NCI-H1048 (cell line): ENCODE measurements at places on chromosomes 12 and 14.

- DNase-seq: no peak
Observed at GRCh38 chr12:107832441-107832840, 57.9 kb downstream of the ASCL4 start.

DNA sequence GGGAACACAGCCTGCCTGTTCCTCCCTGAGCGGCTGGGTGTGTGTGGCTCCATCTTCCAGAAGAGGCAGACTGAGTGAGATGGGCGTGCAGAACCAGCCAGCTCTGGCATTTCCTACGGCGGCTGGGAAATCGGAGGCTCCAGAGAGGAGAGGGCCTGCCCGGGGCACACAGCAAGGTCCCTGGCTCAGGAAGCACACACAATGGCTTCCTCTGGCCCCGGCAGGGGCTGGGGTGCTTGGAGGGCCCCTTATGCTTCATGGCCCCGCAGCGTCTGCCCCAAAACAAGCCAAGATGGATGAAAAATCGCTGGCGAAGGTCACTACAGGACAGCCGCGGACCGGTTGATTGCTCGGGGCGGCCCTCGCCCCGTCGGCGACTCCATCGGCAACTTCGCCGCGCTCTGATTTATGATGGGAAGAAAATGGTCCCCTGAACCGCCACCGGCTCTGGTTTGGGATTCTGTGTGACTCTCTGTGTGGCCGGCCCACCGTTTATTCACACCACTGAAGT is 191.5 kb upstream of the C14orf180 start:
- DNase-seq: no peak

GRCh38 chr14:105466531-105467248 is 7.9 kb upstream of the CRIP2 start:
- DNase-seq: no peak

DNA sequence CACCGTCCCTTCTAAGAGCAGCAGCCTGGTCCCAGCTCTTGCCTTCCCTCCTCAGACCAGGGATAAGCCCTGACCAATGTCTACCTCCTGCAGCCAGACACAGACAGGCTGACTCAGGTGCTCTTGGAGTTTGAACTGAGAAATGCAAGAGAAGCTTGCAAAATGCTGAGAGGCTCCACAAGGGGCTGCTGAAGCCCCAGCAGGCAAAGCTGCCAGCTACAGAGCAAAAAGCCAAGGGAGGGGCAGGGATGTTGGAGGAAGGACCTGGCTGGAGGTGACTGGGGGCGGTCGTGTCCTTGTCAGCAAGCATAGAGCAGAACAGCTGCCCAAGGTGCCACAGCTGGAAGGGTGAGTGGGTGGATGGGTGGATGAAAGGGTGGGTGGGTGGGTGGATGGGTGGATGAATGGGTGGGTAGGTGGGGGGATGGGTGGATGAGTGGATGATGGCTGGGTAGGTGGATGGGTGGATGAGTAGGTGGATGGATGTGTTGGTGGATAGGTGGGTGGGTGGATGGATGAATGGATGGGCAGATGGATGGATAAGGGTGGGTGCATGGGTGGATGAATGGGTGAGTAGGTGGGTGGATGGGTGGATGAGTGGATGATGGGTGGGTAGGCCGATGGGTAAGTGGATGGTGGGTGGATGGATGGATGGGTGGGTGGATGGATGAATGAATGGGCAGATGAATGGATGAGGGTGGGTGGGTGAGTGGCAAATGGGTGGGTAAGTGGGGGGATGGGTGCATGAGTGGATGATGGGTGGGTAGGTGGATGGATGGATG is 4.0 kb upstream of the INF2 start:
- DNase-seq: no peak

DNA sequence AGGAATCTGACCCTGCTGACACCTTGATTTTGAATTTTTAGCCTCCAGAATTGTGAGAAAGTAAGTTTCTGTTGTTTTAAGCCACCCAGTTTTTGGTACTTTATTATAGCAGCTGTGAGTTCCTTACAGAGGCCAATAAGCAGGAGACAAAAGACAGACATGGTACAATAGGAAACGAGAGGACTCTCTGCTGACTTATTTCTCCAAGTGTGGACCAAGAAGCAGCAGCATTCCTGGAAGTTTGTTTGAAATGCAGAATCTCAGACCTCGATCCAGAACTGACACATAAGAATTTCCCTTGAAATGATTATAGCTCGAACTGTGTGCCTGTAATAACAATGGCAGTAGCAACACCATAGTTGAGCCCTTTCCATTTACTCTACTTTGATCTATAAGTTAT is 31.9 kb upstream of the LUM start:
- DNase-seq: no peak

DNA sequence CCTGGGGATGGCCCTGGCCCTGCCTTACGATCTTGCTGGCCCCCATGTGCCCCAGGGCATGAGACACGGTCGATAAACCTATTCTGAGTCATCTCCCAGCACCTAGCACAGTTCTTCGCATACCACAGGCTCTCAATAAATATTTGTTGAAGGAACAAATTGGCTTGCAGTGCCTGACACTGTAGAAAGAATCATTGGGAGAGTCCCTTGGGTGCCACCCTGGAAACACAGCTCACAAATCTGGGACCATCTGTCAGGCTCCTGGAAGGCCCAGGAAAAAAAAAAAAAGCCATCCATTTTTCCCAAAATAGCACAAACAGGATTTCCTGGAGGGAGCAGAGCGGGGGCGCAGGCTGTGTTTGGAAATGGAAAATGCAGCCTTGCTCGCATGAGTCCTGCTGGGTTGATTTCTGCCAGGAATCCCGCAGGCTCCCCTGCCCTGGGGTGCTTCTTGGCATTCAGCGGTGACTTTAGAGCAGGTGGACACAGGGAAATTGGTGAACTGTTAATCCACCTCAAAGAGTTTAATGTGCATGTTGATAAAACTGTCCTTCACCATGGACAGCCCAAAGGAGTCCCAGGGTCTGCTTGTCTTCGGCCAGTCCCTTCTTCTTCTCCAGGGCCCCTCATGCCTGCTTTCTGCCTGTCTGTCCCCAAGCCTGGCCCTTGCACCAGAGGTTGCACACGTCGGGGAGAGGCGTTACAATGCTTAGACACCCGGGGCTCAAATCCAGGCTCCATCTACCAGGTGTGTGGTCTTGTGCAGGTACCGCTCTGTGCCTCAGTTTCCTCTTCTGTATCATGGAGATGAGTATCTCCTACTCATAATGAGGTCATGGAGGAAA is 106.1 kb upstream of the RFLNA start:
- DNase-seq: no peak

GRCh38 chr12:3431686-3432085 is 59.3 kb upstream of the PRMT8 start:
- no peak for DNase-seq

GRCh38 chr12:44574586-44574985 is 301.5 kb downstream of the NELL2 start:
- no peak for DNase-seq

DNA sequence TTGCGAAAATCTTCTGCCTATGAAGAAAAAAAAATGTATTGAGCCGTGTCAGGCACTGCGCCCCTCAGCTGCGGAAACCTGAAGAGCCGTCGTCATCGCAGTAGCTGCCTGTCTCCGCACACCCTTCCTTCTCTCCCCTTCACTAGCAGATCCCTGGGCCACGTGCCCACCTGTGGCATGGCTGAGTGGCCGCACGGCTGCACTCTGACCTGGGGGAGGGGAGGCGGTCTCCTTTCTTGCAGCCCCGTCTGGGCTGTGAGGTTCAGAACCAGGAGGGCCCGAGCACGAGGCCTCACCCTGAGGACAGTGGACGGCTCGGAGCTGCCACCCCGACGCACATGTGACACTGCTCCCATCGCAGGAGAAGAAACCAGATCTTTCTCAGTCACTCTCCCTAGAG is 24.9 kb downstream of the PGAM5 start:
- DNase-seq: no peak

GRCh38 chr12:109126784-109127183 is 10.4 kb downstream of the ACACB start:
- no peak for DNase-seq

DNA sequence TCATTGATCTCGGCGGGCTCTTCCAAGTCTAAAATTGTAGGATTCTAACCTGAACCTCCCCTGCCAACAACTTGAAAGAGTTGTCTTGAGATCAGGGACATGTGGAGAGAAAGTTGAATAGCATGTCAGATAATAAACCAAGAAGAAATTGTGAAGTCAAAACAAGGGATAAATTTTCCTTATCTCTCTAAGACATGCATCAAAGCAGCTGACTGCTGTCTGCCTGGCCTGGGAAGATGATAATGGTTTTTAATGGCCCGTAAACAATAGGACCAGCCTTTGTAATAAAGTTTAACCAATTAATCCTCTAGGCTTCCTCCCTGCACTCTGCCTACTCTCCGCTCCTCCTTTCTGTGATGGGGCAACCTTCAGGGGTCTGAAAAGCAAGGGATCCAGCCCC is 67.9 kb downstream of the DPF3 start:
- no peak for DNase-seq

DNA sequence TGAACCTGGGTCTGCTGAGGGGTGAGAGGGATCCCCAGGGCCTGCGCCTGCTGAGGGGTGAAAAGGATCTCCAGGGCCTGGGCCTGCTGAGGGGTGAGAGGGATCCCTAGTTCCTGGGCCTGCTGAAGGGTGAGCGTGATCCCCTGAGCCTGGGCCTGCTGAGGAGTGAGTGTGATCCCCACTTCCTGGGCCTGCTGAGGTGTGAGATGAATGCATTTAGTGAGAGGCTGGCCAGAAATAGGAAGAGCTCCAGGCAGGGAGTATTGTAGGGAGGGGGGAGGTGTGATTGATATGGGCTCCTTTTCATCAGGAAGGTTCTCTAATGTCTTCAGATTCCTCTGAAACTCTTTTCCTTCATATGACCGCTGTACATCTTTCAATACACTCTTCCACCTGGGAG is 43.0 kb downstream of the FAM186A start:
- DNase-seq: no peak

DNA sequence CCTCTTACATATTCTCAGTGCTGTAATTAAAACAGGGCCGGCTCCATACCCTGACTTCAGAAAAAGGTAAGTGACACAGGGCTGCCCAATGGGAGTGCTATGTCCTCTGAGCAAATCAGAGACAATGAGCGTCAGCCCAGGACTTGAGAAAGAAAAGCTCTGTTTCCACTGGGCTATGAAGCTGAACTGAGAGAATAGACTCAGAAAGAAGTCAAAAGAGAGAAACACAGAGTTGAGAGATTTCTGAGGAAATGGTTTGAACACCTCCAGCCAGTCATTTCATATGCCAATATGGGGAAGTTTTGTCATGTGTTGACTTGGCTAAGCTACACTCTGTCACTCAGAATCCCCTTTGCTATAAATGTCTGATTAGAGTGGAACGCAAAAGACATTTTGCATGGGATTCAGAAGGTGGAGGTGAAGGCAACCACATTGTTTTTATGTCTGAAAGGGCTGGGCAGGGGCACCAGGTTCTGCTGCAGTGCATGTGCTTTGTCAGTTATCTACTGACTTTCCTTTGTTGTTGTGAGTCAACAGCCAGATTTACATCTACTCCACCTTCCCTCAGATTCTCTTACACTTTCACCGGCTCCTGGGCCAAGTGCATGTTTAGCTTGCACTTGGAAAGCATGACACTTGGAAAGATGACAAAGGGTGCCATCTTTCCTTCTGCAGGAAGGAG is 313.3 kb downstream of the DUSP6 start:
- DNase-seq: no peak

DNA sequence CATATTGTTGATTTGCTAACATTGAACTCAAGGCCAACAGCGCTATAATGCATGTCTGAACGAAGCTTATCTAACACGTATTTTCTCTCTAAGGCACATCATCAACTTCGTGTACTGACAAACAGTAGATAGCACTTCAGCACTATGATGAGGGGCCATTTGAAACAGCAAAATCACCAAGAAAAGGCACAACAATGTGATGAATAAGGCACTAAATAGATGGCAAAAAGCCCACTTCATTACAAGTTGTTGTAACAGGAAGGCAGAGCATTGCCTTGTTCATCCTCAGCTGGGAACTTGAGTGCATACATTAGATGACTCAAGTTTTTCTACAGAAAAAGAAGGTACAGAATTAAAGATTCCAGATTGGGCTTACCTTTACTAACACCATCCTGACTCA is 75.2 kb downstream of the LIN7A start:
- DNase-seq: no peak

DNA sequence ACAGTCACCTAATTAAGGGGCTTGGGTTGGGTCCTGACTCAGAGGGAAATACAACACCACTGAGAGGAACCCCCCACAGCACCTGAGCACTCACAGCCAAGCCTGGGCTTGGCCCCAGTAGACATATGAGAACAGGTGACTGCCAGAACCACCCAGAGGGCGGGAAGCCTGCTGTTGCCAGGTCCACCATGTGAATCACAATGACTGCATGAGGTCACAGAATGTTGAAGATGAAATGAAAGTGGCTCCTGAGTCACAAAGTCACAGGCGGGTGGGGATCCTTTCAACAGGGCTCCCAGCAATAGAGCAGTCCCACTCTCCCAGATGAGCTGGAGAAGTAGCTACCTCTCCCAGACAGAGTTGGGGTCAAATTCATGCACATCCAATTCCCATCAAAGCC is at the start of gene LRRC74A:
Gene LRRC74A, plus strand, starts transcription at position 287 of the 400 bp plus-strand sequence. CDS start 290 bp downstream, outside the sequence.
- DNase-seq: no peak

GRCh38 chr12:132478433-132478803 is 11.5 kb upstream of the FBRSL1 start:
- DNase-seq: no peak

DNA sequence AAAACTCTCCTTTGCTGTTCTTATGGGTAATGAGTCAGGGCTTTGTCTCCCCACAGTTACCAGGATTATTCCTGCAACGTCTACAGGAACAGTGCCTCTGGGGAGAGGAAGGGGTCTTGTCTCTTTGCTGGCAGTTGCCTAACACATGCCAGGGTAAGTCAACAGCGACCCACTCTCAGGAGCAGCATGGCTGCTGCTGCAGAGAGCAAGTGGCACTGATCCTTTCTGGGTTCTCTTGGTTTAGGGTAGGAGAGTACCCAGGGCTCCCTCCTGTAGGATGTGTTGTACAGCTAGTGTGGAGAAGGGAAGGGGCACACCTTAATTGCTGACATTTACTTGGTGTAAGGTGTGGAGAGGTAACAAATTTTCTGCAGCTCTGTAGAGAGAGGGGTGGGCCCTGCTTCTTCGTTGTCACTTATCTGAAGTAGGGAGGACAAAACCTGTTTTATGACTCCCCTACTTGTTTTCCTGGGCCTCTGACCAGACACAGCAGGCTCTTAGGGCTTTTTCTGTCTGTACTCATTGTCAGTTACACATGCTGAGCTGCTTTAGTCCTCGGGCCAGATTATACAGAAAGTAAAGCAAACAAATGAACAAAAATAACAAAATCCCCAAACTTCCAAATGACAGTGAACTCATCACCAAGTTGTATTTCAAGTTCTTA is 168.2 kb downstream of the ACSS3 start:
- DNase-seq: no peak
